ENCODE measurements at places on chromosomes 16 and 17.

- peak; percentile 8 for DNase-seq
Observed at GRCh38 chr17:72725433-72726068, 366.9 kb downstream of the SLC39A11 start.

GRCh38 chr17:66123163-66123562, 68.8 kb downstream of the CEP112 start:
- no peak for DNase-seq

DNA sequence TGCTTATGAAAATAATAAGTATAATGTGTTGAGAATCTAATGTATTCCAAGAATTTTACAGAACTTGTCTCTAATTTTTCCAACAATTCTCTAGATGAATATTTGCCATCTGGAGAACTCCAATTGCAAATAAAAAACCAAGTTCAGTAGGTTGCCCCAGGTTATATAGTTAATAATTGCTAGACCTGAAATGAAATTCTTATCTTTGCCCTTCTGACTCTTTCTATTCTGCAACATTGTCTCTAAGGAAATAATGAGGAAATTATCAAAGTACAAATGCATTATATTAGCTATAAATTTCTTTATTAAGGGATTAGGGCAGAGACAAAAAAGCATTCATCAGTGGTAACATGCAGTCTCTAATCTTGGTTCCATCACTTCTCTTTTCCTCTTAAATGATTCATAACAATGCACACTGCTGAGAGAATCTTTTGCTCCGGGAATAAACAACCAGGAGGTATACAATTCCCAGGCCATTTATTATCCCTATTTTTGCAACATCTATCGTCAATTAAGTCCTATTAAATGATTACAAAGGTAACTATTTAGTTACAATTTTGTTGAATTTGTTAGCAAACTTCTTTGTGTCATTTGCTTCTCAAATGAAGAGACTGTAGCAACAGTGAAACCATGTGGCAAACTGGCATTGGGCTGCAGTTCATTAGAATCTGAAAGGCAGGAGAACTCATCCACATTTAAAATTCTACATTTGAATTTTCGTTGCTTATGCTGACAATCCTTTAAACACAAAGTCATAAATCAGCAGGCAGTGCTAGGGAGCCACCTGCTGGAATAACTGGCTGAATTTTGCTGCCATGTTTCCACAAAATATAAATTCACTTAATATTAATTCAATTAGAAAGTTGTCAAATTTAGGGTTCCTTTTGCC, 349.6 kb downstream of the KIF2B start:
- no peak for DNase-seq

DNA sequence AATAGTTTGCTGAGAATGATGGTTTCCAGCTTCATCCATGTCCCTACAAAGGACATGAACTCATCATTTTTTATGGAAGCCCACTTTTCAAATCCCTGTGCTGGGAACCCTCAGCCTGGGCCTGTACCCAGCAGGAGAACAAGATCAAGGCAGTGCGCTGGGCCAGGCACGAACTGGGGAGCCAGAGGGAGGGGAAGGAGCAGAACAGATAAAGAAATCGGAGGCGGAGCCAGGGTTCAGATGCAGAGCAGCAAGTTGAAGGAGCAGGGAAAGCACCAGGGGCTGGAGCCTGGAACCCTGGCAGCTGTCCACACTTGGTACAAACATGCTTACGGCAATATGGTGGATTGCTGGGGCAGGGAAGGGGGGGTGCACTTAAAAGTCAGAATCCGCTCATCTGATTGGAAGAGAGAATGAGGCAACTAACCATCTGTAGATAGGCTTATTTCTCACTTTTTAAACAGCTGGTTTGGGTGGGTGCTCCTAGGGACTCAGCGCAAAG, 107.5 kb downstream of the NOG start:
- no peak for DNase-seq

DNA sequence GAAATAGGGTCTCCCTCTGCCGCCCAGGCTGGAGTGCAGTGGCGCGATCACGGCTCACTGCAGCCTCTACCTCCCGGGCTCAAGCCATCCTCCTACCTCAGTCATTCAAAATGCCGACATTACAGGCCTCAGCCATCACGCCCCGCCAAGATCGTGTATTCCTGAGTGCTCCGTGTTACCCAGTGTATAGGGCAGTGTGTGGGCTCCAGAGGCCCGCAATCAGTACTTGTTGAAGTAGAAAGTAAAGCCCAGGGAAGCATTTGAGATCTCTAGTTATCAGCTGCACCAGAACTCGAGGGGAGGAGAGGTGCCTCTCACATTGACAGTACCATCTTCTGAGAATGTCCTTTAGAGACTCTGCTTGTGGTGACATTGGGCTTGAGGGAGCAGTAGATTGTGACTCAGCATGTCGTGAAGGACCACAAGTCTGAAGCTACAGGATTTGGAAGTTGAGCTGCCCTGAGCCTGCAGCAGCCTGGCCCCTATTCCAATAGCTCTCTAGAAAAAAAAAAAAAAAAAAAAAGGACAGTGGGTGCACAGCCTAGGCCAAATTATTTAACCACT, 1.1 kb upstream of the PRPSAP1 start:
- no peak for DNase-seq

DNA sequence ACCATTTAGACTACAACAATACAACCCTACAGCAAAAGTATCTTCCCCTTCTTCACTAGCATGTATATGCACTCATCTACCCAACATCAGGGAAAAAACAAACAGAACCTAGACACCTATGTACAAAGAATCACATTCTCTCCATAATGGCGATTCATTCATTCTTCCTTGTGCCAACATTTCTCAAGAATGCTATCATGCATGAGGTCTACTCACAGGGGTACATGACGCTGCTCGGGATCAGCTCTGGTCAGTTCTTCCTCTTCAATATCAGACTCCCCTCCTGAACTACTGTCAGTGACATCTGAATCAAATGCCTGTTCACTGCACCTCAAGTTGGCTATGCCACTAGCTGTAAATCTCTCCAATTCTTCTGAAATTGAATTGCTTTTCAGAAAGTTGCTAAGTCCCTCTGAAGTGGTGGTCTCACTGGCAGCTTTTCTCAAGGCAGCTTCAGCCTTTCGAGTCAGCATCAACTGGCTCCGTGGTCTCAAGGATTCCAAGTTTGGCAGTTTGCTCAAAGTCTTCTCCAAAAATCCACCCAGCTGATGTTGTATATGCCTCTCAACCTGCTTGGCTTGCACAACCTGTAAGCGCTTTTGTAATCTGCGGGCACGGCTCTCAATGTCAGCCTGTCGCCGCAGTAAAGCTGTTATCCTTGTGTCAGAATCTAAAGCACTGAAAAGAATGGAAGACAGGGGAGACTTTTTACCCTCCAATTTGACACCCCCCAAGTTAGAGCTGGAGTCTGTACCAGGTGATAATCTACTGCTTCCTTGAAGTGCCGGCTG, 22.4 kb downstream of the KANSL1 start:
- DNase-seq, result no peak

DNA sequence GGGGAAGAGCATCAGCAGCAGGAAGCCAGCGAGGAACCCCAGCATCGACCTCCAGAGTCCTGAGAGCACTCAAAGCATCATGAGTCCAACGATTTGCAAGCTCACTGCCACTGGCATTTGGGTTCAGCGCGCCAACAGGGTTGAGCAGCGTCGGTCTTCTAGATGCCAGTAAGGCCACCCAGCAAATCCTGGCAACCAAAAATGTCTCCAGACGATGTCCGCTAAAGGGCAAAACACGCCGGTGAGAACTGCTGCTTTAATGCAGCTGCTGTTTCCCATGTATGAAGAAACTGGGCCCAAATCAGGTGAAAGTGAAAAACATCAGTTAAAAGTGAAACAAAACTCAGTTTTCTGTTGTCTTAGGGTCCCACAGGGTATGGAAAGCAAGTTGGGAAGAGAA, 70.2 kb downstream of the ANKRD11 start:
- DNase-seq, result no peak

GRCh38 chr17:3921502-3922319, 5.4 kb upstream of the P2RX1 start:
- no peak for DNase-seq

DNA sequence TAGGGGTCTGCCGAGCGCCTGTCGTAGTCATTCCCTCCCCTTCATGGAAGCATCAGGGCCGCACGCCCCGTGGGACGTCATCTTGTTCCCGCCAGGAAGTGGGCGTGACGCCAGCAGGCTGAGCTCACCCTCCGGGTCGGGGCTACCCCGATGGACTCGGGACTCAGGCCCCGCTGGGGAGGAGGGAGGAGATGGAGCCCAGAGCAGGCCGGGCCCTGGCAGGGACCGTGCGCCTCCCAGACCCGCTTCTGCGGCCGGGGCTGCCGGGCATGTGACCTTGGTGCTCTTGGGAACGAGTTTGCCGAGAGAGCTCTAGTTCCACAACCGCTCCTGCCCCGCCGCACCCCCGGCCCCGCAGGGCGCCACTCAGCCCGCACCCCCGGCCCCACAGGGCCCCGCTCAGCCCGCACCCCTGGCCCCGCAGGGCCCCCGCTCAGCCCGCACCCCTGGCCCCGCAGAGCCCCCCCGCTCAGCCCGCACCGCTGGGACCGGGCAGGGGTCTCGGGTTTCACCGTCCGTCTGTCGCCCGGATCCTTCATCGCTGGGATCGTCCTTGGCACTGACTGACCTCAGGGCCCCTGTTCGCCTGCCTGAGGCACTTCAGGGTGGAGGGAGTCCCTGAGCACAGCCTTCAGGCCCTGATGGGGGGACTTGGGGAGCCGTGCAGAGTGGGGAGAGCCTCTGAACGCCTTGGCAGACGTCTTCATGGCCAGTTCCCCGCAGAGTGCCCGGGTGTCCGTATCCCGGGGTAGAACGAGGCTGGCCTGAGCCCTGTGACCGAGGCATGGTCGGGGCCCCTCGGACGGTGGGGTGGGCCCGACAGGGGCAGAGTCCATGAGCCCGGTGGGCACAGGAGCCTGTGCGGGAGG, 5.8 kb downstream of the CACNA1H start:
- DNase-seq, result no peak

DNA sequence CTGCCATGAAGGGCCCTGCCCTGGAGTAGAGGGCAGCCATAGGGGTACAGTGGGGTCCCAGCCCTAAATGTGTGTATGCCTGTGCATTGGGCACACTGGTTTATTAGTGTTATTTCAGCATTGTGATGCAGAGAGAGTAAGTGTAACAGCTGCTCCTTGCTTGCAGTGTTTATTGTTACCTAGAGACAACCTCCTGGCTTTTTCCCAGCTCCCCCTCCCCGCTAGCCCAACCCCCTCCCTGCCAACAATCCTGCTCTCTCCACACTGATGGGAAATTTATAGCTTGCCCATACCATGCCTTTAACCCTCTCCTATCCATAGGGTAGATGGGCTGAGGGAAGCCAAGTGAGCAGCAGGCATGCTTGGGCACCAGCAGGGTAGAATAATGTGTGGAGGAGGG, 51.3 kb downstream of the NEUROD2 start:
- DNase-seq, result no peak

- peak; percentile 25 for DNase-seq
Observed at GRCh38 chr16:85428168-85428898, 184.8 kb upstream of the GSE1 start.

- DNase-seq, result no peak
Observed at GRCh38 chr17:6696906-6697305, 16.3 kb downstream of the SLC13A5 start.
